ENCODE measurements at places on chromosomes 5 and 9. TPM values are rescaled to one million over a fixed set of nuclear protein-coding genes. Genes with fewer than 3 reads are reported as not detected.

The FOXD4L6 gene
- not detected for total RNA-seq

The ERMP1 gene
- total RNA-seq, result 20.4 TPM

The RANBP17 gene
- 17.5 TPM for total RNA-seq

The SARDH gene
- total RNA-seq, result 0.21 TPM

The FAM240B gene
- total RNA-seq, result not detected

The SPAG8 gene
- 2.4 TPM for total RNA-seq

The LRRC19 gene
- total RNA-seq, result not detected

The NPR3 gene
- 92.2 TPM for total RNA-seq

The VAV2 gene
- 21.5 TPM for total RNA-seq

The EGR1 gene
- 219 TPM for total RNA-seq

The SLC6A18 gene
- not detected for total RNA-seq

The RMI1 gene
- 8.2 TPM for total RNA-seq

The IARS1 gene
- 231 TPM for total RNA-seq

The PLAC8L1 gene
- total RNA-seq, result 1.4 TPM

The CARTPT gene
- total RNA-seq, result not detected

The PCDHB16 gene
- total RNA-seq, result 10.8 TPM

The SOHLH1 gene
- not detected for total RNA-seq

The C9orf152 gene
- not detected for total RNA-seq

The OBP2B gene
- total RNA-seq, result not detected

The AGXT2 gene
- not detected for total RNA-seq

The TMEM203 gene
- 41.2 TPM for total RNA-seq
